ENCODE measurements at places on chromosomes 11 and 22. TPM values are rescaled to one million over a fixed set of nuclear protein-coding genes. Genes with fewer than 3 reads are reported as not detected.

The CCDC15 gene
- total RNA-seq, result 2.6 TPM

The TMPRSS4 gene
- not detected for total RNA-seq

The SIAE gene
- 2.1 TPM for total RNA-seq

The FUT4 gene
- total RNA-seq, result 6.3 TPM

The CNTF gene
- total RNA-seq, result 1.6 TPM

The APOBEC3G gene
- total RNA-seq, result 6.3 TPM

The HEPACAM gene
- total RNA-seq, result 1.6 TPM

The KCTD17 gene
- 11.0 TPM for total RNA-seq

The C11orf65 gene
- 1.0 TPM for total RNA-seq

The KCNJ1 gene
- total RNA-seq, result not detected

The RDX gene
- total RNA-seq, result 56.4 TPM

The MS4A15 gene
- not detected for total RNA-seq

The OOSP1 gene
- total RNA-seq, result not detected

The ACRV1 gene
- total RNA-seq, result 0.52 TPM

The TSGA10IP gene
- not detected for total RNA-seq

The CRYBB1 gene
- total RNA-seq, result 1.0 TPM

The SCN2B gene
- 2.1 TPM for total RNA-seq

The DEUP1 gene
- total RNA-seq, result not detected

The ARHGAP8 gene
- 0.52 TPM for total RNA-seq

The FOLR1 gene
- 1.0 TPM for total RNA-seq

The ASRGL1 gene
- 3.7 TPM for total RNA-seq

The SNX32 gene
- total RNA-seq, result under 0.01 TPM

The SLCO2B1 gene
- total RNA-seq, result 9.4 TPM

The OR5W2 gene
- not detected for total RNA-seq

The LRRC74B gene
- total RNA-seq, result not detected

The ANGPTL5 gene
- total RNA-seq, result 1.6 TPM

The DDTL gene
- total RNA-seq, result 3.7 TPM

The TRIM29 gene
- 0.52 TPM for total RNA-seq

The OR5A1 gene
- not detected for total RNA-seq

The EIF3L gene
- 706 TPM for total RNA-seq

The FAM180B gene
- 2.1 TPM for total RNA-seq

The RPS25 gene
- 1,590 TPM for total RNA-seq

The CYB561A3 gene
- 9.9 TPM for total RNA-seq

The ASPHD2 gene
- total RNA-seq, result 1.0 TPM

The MEI1 gene
- total RNA-seq, result 3.1 TPM

The MS4A4A gene
- 11.5 TPM for total RNA-seq

The SLC17A6 gene
- total RNA-seq, result not detected

The RASL10A gene
- under 0.01 TPM for total RNA-seq

The CARD18 gene
- not detected for total RNA-seq

The MMP13 gene
- total RNA-seq, result not detected

The HBE1 gene
- total RNA-seq, result 84.0 TPM

The OR8G5 gene
- total RNA-seq, result 0.52 TPM

The DDIAS gene
- total RNA-seq, result 1.6 TPM

The ROBO4 gene
- total RNA-seq, result 14.1 TPM

The B4GAT1 gene
- total RNA-seq, result 24.5 TPM

The CRYAB gene
- 37.6 TPM for total RNA-seq

The HEPHL1 gene
- under 0.01 TPM for total RNA-seq

The CAPN5 gene
- total RNA-seq, result 5.2 TPM

The ROBO3 gene
- 12.0 TPM for total RNA-seq

The RAG2 gene
- not detected for total RNA-seq

The TMEM25 gene
- total RNA-seq, result 8.9 TPM

The LSP1 gene
- total RNA-seq, result 29.2 TPM

The SLC22A6 gene
- not detected for total RNA-seq

The OR51G2 gene
- not detected for total RNA-seq

The KIF18A gene
- 4.7 TPM for total RNA-seq

The GPR83 gene
- total RNA-seq, result not detected

The HBB gene
- total RNA-seq, result 3,814 TPM

The TEX54 gene
- not detected for total RNA-seq
